ENCODE measurements at places on chromosomes 1 and 21.
A peak's percentile ranks its signal among the peaks of the same experiment; 100 is the strongest.

- no peak for DNase-seq
These were observed 286.7 kb downstream of the SRGAP2C start for GRCh38 chr1:121471523-121471922.

- DNase-seq = no peak
These were observed 4.4 kb upstream of the EFHD2 start for GRCh38 chr1:15405106-15405850.

GRCh38 chr1:242788771-242789170 is 264.3 kb upstream of the PLD5 start:
- no peak for DNase-seq

DNA sequence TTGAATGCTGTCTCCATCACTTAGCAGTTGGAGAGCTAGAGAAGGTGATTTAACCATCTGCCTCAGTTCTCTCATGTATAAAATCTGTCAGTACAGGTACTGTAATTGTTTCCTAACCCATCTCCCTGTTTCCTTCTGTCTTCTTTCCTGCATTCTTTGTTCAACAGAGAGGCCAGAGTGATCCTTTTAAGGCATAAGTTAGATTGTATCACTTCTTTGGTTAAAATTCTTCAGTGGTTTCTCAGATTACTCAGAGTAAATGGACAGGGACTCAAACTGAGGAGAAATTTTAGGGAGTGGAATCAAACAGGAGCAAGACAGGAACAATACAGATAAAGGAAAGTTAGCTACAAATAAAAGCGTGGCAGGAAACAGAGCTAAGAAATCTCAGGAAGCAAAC is 45.2 kb upstream of the SSX2IP start:
- DNase-seq = no peak

- no peak for DNase-seq
These were observed at the start of gene GBP6 for GRCh38 chr1:89363638-89364536. GBP6 (plus strand) TSS chr1:89364059; CDS start chr1:89368552, 4,493 bp downstream.

GRCh38 chr1:224435318-224435763 is 744 bp upstream of the WDR26 start:
- peak; percentile 19 for DNase-seq

- DNase-seq = no peak
These were observed 4.3 kb downstream of the GUK1 start for GRCh38 chr1:228144193-228144992.

GRCh38 chr1:208835097-208835463 is 590.9 kb upstream of the PLXNA2 start:
- no peak for DNase-seq

- no peak for DNase-seq
These were observed 143.3 kb downstream of the CTH start for GRCh38 chr1:70554341-70554740.

DNA sequence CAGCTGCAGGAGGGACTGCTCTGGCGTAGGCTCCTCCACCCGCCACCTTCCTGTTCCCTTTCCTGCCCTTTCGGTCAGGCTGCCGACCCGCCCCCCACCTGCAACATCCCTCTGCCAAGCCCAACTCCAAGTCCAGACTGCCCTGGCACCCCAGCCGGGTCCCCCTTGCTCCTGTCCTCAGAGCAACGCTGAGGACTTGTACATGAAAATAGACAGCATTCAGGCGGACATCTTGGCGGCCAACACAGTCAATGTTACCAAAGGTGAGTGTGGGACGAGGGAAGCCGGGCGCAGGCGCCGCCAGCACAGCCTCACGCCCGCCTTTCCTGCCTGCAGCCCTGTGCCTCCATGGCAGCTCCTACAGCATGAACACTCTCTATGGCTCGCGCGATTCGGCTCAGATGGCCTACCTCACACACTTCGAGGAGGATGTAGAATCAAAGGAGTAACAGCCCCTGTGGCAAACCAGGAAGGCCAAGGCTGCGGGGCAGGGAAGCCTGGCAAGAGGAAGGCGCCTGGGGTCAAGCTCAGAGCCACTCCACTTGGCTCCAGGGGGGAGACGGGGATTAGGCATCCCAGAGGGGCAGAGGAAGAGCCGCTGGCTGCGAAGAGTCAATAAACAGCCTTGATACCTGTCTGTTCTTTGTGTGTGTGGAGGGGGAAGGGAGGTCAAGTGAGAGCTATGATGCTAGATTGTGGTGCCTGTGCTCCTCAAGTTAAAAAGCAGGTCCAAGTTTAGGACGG is 5.8 kb downstream of the RNU5D-1 start:
- DNase-seq = no peak

- DNase-seq = no peak
These were observed 21.8 kb downstream of the KIF1B start for GRCh38 chr1:10232163-10232562.

DNA sequence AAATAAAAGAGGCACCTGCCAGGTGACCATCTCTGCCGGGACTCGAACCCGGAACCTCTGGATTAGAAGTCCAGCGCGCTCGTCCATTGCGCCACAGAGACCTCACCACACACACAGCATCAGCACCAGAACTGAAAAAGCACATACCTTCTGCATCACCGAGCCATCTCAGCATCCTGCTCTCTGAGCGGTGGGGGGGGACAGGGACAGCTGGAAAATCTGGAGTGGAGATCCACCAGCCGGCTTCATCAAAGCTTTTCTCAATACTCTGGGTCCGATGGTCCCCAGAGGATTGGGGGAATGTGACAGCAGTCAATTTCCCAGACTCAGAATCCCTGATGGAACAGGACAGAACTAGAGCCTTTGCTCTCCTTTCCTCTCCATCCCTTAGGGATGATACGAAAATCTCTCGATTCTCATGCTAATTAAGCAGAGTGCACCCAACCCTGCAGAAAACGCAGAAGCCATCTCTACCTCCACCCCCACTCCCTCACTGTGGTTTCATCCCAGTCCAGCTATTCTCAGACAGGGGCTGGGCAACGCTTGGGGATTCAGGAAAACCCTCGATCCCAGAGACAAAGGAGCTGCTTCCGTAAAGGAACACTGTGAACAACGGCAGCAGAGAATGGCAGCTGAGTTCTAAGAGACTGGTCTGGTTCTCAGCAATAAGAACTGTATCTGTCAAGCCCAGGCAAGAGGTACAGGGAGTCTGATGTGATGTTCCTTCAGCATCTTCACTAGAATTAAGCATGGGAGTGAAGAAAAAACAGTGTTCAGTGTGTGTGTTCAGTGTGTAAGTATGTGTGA is 29.6 kb upstream of the CADM3 start:
- peak; percentile 96 for DNase-seq

DNA sequence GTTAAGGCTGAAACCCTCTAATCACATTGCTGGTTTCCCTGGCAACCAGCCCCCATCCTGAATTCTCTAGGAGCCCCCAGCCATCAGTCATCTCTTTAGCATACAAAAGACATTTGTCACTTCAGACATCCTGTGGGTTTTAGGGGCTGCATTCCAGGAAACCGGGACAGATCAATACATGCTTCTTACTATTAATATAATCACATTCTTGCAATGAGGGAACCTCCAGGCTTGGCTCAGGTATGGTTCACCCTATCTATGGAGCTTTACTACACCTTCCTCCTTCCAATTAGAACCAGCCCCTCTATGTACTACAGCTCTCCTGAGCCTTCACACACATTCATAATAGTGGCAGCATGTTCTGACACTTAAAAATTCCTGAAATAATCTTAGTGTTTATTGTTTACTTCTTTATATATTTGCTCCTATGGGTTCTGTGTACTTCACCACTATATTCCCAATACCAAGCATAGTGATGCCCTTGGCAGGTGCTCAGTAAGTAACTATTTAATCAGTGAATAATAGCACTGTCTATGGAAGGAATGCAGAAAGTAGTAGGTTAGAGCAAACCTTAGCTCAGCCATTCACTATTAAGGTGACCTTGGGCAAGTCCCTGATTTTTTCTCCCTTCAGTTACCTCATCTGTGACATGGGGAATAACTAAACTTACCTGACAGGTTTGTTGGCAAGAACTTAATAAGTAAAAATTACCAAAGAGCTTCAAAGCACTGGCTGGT is 59.6 kb downstream of the ZNF678 start:
- DNase-seq = no peak

DNA sequence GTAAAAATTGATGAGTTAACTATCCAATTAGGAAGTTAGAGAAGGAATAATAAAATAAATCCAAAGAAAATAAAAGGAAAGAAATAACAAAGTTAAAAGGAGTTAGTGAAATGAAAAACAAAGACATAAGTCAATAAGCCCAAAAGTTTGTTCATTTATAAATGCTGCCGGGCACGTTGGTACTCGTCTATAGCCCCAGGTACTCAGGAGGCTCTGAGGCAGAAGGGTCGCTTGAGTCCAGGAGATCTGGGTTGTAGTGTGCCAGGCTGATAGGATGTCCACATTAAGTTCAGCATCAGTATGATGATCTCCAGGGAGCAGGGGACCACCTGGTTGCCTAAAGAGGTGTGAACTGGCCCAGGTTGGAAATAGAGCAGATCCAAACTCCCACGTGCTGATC is 35.5 kb upstream of the VANGL1 start:
- no peak for DNase-seq

DNA sequence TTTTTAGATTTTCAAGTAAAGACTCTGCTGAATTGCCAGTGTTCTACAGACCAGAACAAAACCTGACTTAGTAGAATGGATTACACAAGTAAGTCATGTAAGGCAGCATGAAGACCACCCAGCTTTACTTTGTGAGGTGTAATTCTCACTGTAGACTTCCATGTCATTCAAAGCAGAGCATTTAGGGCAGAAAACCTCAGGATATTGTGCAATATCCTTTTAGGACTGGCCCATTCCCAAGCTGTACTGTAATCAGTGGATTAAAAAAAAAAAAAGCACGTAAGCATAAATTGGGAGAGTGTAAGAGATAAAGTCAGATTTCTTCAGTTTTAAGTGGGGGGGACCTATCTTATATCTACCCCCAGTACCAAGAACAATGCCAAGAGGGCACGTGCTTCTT is 380.5 kb upstream of the PRMT6 start:
- peak; percentile 44 for DNase-seq

DNA sequence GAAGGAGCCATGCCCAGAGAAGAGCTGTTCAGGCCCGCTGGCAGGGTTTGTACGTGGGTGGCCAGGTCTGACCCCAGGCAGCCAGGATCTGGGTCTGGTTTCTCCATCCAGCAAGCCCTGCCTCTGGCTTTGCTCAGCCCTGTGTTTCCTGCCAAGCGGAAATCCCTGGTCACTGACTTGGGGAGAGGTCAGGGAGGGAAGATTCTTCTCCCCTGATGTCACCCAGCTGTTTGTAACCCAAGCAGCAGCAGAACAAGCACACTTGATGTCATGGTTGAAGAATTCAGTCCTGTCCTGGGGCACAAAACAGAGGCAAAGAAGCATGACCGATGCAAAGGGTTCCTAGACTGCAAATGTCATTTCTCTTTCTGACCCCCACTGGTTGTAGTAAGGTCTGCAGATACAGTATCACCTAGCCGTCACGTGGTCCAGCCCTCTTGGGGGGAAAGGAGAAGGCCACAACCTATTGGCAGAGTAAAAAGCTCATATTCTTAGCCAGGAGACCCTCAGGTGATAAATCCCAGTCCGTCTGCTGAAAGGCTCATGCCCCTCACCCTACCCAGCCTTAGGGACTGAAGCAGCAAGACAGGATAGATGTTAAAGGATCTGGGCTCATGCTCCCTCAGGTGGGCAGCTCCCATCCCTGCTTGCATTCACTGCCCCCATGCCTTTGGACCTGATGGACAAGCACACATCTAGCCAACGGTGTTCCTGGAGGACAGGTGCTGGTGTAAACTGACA is 120.9 kb downstream of the SYT2 start:
- no peak for DNase-seq

DNA sequence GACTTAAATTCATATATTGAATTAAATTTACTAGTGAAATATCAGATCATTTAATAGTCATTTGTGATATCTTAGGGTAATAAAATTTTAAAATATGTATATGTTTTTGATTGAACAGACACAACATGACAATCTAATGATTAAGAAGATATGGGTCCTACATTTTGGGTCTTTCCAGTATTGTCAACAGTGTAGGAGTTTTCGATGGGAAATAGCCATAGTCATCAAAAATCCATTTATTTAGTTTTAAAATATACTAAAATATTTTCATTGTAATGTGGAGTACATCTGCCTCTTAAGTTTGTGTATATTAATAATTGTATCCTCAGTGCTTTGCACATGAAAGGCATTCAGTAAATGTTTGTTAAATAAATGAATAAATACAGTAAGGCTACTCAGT is 14.0 kb downstream of the TRMT13 start:
- DNase-seq = no peak

- no peak for DNase-seq
These were observed 710.6 kb downstream of the MATN1 start for GRCh38 chr1:30012455-30013440.

DNA sequence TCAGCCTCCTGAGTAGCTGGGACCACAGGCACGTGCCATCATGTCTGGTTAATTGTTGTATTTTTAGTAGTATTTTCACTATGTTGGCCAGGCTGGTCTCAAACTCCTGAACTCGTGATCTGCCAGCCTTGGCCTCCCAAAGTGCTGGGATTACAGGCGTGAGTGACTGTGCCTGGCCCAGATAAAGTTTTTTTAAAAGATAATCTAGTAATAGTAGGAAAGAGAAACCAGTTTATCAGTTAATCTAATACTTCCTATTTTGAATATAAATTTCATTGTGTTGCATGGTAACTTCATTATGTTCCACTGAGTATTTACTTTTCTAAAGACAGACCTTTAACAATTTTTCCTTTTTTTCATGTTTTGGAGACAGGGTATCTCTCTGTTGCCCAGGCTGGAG is 10.0 kb downstream of the RABGAP1L start:
- DNase-seq = no peak

DNA sequence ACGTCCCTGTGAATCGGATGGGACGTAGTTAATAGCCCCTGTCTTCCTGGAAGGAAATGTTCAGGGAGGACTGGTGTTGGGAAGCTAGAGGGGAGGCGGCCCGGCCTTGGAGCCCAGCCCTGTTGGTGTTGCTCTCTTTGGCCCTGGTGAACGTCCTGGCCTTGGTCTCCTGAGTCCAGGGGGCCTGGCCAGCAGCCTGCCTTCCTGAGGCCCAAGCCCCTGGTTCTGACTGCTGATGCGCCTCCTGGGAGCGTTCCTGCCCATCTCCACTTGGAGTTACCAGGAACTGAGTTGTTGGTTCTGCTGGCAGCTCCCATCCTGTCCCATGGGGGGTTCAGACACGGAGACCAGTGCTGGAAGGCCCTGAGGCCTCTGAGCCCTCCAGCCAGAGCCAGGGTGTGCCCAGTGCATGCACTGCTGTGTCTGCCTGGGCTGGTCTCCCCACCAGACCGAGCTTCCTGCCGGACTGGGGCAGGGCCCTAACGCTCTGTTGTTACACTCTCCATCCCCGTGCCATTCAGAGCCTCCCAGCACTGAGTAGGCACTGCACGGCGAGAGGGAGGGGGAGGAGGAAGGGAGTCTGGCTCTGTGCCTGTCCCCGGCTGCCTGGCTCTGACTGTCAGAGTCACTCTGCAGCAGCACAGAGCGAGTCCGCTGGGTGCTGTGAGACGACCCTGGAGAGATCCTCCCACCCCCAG is 382.5 kb upstream of the VAMP3 start:
- DNase-seq = peak; percentile 72

DNA sequence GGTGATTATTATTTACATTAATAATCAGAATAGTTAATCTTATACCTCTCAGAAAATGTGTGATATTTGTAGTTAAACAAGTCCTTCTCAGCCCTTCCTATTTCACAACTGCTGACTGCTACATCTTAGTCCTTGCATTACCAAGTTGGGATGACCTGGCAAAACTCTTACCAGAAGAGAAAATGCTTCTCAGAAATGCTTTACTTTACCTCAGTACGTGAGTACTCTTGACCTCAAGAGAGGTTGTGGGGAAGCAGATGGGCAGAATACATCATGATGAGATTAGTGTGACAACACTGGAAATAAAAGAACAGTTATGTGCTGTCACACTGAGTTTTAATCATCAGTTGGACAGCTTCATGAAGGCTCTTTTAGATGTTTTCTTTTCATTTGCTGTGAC is 16.2 kb downstream of the CFAP126 start:
- no peak for DNase-seq

- no peak for DNase-seq
These were observed 63.2 kb downstream of the MPZL1 start for GRCh38 chr1:167784876-167785550.
